ENCODE measurements at places on chromosomes 4 and X.

GRCh38 chr4:153137677-153138630 is 66.3 kb upstream of the TRIM2 start:
- DNase-seq, result no peak

DNA sequence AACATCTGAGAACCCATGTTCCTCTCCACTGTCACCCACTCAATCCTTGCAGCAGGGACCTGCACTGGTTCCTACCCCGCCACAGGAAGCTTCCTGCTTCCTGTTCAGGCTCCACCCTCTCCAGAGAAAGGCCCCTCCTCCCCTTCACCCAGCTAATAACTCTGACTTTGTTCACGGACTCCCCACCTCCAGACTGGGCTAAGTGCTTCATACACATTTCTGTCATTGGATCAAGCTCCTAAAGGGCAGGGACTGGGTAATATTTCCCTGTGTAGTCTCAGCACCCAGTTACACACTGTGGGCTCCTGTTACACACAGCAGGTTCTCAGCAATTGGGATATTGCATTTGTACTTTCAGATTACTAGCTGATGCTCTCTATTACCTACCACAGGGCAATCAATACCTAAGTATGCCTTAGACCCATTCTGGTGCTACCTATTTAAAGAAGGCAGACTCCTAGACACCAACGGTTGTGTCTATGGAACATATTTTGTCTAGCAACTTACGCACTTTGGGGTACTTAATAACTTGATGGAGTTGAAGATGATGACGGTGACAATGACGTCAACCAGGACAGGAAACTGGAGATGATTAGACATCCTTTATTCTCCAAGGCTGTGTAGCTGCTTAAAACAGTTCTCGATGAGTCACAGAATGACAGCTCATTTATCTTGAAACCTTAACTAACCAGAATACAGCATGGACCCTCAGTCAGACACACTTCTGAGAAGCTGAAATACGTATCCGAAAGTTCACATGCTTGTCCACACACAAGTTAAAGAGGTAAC is 58.1 kb downstream of the MAML3 start:
- peak; percentile 80 for DNase-seq

GRCh38 chr4:42473071-42473684 is 75.9 kb downstream of the SHISA3 start:
- no peak for DNase-seq

- DNase-seq, result no peak
Measured at GRCh38 chr4:38671592-38671940, 7.6 kb downstream of the KLF3 start.

DNA sequence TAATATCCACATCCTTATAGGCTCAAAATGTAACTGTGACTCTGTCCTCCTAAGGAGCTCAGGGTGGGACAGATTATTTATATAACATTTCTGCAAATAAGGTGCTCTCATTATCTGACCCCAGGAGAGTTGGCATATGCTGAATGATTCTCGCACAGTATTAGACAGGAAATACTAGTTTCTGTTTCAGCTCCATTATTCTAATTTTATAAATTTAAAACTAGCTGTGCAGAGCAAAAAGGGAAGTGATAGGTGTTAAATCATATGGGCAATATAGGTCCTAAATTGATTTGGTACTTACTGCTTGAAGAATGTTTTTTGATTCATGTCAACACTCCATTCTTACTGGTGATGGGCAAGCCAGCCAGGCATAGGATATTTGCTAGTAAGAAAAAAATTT is 141.5 kb downstream of the GLRA2 start:
- no peak for DNase-seq

DNA sequence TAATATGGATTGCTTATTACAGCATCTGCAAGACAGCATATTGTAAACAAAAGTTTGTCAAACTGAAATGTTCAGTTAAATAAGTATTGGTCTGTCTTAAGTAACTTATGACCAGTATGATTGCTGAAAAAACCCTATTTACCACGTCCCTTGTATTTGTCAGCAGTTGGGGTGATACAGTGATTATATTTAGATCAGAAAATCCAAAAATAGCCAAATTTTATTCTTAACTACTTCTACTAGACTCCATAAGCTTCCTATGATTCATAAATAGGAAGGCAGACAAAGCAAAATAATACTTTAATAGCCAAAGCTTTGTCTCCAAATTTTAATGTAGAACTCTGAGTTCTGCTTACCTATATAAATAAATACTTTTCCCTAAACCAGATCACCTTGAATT is 45.3 kb downstream of the TBCK start:
- DNase-seq, result no peak

- DNase-seq, result no peak
Measured at GRCh38 chr4:14539246-14539645, 463.0 kb upstream of the CPEB2 start.

DNA sequence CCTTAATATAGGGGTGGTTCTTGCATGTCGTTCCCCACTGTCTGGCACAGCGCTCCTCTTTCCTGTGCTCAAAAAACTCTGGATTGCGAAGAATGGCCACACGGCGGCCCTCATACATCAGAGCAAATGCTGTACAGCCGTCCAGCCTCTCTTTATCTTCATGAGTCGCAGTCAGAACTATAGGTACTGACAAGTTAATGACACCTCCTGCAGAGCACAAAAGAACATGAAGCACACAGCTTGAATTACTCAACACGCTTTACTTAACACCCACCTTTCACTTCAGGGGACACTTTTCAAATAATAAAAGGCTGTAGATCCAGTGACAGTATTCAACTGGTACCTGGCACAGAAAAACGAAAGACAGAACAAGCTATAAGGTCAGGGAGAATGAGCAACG is 65.3 kb downstream of the PAPSS1 start:
- DNase-seq, result no peak

- DNase-seq, result no peak
Measured at GRCh38 chr4:81802285-81802846, 330.7 kb upstream of the RASGEF1B start.

GRCh38 chrX:96615448-96615847 is 69.2 kb upstream of the DIAPH2 start:
- peak; percentile 3 for DNase-seq

DNA sequence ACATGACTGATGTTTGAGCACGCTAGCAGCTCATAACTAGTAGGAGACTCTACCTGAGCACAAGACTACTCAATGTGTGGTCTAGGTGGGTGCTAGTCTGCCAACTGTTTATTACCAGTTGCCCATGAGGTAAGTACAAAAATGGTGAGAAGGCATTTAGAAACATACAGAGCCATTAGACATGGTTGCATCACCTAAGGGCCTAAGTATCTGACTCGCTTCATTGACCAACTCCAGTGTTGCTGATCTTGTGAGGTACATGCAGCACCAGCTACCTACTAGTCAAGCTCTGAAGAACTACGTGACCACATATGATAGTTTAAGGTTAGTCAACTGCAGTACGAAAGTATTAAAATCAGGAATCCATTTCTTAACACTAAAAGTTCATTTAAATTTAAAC is 39.9 kb downstream of the APBB2 start:
- DNase-seq, result peak; percentile 35

- DNase-seq, result no peak
Measured at GRCh38 chrX:124726881-124727280, 380.5 kb downstream of the SH2D1A start.

DNA sequence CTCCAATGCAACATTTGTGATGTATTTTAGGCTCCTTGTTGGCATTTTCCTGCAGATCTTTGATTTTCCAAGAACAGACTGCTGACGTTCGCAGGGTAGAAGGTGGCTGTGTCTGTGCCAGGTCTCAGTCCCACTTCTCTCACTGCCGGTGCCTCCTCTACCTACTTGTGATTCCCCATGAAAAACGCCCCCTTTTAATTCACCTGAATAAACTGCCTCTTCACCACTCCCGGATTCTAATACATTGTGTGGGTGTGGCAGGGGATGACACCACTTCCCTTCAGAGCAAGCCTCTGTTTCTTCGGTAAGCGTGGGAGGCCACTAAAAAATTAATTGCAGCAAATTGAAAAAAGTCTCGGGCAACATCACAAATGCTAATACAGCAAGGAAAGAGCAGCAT is 96.1 kb upstream of the FAM9B start:
- no peak for DNase-seq

DNA sequence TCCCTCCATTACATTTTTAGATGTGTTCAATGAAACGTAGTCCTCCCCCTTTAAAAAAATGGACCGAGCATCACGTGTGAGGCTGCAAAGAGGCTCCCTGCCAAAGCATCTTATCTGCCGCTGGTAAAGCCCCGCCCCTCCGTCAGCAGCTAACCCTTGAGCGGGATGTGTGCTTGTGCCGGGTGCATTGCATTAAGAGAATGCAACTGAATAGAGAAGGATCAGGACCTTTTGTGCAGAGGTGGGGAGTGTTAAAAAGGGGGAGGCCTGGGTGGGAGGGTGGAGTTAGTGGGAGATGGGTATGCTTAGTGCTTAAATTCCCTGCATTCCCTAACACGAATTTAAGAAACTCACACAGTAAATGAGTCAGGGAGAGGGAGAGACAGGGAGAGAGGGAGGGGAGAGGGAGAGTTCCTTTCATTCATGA is 66.0 kb downstream of the TBL1X start:
- peak; percentile 92 for DNase-seq

GRCh38 chr4:99655308-99656081 is 2.1 kb downstream of the C4orf54 start:
- peak; percentile 11 for DNase-seq

DNA sequence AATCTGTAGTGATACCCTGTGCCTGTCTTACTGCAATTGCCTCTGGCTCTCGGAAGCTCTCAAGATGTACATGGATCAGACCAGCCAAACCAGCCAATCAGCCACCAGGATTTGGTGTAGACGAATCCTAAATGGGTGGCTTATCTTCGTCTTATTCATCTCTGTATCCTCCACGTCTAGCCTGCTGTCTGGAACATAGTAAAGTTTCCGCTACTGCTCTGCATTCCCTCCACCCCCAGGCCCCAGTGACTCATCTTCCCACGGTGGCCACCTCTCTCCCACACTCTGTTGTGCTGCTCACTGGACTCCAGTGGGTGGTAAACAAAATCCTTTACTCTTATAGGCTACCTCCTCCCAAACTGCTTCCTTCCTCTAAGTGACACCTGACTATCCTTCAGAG is 37.8 kb downstream of the SEPTIN6 start:
- peak; percentile 62 for DNase-seq

GRCh38 chr4:166902941-166903340 is 331.4 kb downstream of the SPOCK3 start:
- DNase-seq, result no peak

- no peak for DNase-seq
Measured at GRCh38 chr4:8316911-8317351, 47.4 kb downstream of the HTRA3 start.

DNA sequence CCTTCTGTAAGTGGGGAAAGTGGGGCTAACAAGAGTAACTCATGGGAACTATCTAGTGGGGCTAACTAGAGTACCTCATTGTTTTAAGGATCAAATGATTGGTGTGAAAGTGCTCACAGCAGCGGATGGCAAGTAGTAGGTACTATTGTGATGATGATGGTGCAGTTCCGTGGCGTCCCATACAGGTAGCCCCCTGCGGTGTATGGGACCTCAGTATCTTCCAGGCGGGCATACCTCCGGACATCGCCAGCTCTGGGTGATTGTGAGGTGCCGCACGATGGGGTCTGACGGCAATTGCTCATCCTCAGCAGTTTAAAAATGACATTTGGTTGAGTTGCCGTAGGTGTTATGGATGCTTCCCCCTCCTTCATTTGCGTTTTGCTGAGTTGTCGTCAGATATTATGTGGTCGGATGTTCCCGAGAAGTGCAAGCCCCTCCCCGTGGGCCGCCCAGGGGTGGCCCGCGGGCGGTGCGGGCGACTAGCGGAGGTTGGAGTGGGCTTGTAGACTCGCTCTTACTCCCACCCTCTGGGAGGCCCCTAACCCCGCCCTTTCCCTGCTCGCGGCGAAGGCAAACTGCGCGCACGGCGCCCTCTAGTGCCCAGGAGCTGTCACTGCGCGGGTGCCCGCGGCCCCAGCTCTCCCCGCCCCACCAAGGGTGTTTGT is 18.3 kb upstream of the GPR101 start:
- DNase-seq, result peak; percentile 5

DNA sequence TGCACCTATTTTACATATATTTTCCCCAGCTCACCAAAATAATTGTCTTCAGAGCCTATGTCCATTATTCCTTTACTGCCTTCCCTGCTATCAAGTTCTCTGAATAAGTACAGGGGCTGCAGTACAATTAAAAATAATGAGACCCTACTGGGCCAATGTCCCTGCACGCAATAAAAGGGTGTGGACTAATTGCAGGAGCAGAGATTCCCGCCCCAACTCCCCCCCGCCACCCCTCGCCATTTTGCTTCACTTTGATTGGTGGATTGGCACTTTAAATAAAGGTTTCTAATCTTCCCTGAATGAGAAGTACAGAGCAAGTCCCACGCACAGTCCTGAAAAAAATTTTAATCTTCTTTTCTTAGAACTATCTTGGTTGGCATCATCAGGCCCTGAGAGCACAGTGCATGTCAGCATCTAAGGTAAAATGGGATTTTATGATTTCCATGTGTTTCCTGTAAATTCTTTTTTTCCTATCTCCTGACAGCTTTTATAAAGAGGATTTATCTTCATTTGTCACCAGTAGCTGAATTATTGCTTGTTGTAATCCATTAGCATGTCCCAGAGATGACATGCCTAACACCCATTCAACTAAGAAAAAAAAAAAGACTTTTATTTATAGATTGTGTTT is at the start of gene AMBN:
TSS of gene AMBN (plus strand) at position 302 of the 628 bp plus-strand sequence. CDS start at position 405, 103 bp downstream.
- DNase-seq, result no peak

DNA sequence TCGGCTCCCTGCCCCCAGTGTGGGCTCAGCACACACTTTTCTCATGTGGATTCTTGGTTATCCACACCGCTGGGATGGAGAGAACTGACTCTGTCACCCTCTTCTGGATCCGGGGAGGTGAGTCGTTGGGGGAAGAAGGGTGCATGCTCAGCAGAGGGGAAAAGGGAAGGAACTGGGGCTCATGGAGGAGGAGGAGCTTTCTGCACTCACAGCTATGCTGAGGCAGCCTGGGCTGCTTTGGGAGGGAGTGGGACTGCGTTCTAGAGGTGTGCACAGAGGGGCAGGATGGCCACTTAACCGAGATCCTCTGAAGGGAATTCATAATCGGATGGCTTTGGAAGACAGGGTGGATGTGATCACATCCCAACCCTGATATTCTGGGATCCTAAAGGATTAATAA is 51.6 kb downstream of the RTL5 start:
- no peak for DNase-seq

GRCh38 chrX:102765809-102766208 is 45.3 kb downstream of the GPRASP3 start:
- peak; percentile 80 for DNase-seq

DNA sequence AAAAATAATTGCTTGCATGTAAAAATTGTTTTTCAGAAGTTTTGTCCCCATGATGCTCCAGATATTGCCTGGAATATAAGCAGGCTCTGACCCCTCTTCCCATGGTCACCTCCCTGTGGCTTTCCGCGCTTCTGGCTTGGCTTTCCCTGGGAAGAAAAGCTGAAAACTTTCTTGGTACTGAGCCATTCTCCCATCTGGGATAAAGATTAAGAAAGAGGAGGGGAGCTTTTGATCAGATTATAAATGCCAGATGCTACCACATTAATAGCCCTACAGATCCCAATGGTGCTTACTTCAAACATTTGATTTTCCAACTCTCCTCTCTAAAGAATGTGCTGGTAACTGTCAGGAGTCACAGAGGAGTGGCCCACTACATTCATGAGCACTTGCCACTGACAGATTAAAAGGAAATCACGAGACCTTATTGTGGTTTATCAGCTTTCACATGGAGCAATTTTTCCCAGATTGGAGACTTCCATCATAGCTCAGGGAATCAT is 54.4 kb upstream of the GAB1 start:
- peak; percentile 53 for DNase-seq

GRCh38 chrX:10356979-10357378 is 200.2 kb downstream of the CLCN4 start:
- peak; percentile 6 for DNase-seq

GRCh38 chr4:3098346-3098745 is 23.9 kb downstream of the HTT start:
- DNase-seq, result peak; percentile 38

GRCh38 chr4:6674500-6675149 is 19.1 kb upstream of the S100P start:
- no peak for DNase-seq
